ENCODE measurements at places on chromosomes 11 and 22.

- no peak for DNase-seq
Observed at GRCh38 chr11:117906126-117906525, 23.1 kb downstream of the TMPRSS13 start.

GRCh38 chr11:21144531-21144930, 475.1 kb downstream of the NELL1 start:
- no peak for DNase-seq

GRCh38 chr11:120932305-120932915, 91.5 kb upstream of the TBCEL start:
- DNase-seq = no peak

DNA sequence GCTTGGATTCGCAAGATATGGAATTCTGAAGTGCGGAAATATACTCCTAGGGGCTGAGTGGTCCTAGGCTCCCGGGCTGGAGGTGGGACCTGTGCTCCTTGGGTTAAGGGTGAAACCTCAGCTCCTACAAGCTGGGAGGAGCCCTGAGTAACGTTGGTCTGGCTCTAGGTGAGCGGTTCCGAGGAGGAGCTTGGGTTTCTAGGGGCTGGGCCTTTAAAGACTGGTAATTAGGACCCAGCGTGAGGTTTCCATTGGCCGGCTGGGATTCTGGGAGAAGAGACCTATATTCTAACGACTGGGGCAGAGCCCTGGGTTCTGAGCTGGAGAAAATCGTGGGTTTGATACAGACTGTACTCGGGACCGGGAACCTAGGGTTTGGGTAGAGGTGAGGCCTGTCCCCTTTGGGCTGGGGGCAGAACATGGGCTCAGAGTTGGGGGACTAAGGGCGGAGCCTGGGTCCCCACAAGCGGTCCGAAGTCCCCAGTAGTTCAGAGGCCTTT, 882 bp upstream of the MAP4K2 start:
- DNase-seq = no peak

DNA sequence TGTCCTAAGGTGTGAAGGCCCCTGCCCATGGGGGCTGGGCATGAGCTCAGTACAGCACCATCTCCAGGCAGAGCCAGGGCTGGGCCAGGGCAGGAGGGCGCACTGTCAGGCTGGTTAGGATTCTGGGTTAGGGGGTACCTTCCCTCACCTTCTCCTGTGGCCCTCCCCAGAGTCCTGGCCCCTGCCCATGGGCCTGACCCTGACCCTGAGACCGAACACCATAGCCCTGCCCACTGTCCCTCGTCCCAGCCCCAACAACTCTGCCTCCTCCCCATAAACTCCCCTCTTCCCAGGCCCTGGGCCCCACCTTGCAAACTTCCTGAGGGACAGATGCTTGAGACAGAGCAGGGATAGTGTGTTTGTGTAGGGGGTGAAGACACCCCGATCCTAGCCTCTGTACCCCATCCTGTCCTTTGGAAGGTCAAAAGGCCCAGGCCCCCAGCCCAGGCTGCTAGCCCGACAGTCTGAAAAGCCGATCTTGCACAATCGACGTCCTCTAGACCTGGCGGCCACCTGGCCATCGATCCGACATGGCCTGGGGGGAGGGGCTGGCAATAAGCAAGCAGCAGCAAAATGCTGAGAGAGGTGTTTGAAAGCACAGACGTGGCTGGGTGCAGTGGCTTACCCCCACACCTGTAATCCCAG, 2.7 kb upstream of the TMPRSS6 start:
- DNase-seq = no peak

DNA sequence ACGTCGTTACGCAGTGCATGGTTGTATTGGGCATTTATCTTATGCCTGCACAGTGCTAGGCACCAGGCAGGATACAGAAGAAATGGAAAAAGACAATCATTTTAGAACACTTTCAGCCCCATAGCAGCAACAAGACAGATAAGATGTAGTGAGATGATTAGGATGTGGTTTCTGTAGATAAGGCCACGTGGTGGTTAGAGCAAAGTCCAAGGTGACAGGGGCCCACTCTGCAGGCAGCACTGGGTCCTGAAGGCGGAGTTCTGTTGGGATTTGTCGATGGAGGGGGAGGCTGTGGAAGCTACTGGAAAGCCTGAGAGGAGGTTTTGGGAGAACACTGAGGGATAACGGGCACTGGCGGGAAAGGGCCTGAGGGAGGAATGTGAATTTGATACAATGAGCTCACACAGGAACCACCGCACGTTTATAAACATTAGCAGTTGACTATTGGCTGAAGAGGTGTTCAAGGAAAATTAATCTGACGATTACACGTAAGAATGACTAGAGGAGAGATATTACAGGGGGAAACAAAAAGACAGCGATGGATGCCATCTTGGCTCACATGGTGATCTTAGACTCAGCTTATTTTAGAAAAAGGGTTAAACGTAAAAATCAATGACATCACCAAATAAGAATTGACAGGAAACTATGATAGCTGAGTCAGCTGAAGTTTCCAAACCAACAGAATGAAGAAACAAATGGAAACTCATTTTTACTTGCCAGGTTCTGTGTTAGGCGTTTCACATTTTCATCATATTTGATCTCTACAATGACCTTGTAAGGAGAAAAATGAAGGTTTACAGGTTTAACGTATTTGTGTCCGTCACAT, 551.0 kb downstream of the OPCML start:
- DNase-seq = no peak

DNA sequence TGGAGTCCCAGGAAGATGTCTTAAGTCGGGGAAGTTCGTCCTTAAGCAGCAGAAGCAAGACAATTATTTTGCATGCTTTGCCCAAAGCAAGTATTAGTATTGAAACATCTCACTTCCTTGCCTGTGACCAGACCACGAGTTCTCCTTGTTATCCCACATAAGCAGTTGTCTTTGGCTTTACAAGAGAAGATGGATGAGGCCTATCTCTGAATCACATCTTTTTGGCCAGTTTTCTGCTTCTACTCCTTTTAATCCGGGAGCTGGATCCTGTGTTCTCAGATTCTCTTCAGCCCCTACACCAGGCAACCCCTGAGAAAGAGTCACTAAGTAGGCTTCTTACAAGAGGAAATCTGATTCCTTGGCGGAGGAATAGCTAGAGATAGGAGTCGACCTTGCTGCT, 2.1 kb downstream of the SYT9 start:
- DNase-seq = no peak

DNA sequence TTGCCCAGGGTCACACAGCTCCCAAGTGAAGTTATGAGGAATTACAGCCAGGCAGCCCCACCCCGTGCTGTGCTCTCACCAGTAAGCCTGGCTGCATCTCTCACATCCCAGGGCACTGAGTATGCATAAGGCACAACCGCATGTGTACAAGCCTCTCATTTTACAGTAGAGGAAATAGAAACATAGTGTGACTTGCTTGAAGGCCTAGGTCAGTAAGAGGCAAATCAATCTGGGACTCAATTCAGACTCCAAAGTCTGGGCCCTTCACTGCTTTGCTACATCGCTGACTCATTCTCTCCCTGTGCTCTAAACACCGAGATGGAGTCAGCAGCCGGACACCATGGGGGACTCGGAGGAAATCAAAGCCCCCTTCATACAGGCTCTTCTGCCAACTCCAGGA, 7.9 kb downstream of the ABTB2 start:
- DNase-seq = no peak

DNA sequence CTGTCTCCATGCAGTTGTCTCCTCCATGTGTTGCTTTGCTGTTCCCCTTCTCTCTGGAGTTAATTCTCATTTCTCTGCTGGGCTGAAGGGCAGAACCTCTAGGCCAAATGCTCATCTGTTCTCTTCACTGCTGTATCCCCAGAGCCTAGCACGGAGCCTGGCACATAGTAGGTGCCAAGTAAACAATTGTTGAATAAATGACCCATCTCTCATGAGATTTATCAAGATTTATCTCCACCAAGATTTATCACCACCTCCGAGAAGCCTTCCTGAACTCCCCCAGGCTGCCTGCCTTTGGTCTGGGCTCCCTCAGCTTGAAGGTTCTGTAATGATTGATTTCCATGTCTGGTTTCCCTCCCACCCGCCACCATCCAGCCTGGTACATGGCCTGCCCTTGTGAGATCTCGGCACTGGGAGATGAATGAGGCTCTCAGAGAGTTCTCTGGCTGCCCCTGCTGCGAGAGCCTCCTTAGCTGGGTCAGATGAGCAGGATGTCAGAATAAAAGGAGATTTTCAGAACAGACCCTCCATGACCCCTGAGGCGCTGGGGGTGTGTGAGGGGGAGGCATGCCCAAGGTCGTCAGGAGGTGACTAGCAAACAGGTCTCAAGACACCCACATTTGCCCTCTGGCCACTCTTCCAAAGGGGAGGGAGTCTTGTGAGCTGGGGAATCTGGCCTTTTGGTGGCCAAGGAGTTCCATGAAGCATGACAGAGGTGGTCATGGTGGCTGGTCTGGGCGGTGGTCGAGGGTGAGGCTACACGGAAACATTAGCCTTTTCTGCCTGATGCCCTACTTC, 2.4 kb upstream of the GDPD5 start:
- DNase-seq = no peak

DNA sequence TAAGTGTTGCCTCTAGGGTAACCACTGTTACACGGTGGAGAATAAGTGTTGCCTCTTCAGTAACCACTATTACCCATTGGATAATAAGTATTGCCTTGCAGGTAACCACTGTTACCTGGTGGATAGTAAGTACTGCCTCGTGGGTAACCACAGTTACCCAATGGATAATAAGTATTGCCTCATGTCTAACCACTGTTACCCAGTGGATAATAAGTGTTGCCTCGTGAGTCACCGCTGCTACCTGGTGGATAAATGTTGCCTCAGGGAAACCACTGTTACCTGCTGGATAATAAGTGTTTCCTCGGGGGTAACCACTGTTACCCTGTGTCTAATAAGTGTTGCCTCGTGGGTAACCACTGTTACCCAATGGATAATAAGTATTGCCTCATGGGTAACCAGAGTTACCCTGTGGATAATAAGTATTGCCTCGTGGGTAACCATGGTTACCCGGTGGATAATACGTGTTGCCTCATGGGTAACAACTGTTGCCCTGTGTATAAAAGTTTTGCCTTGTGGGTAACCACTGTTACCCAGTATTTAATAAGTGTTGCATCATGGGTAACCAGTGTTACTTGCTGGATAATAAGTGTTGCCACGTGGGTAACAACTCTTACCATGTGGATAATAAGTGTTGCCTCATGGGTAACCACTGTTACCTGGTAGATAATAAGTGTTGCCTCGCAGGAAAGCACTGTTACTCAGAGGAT, 12.3 kb upstream of the NXPE4 start:
- peak; percentile 87 for DNase-seq

GRCh38 chr11:86990031-86990430, 34.8 kb upstream of the FZD4 start:
- no peak for DNase-seq

GRCh38 chr22:29810216-29810615, 27.9 kb downstream of the ASCC2 start:
- DNase-seq = no peak

DNA sequence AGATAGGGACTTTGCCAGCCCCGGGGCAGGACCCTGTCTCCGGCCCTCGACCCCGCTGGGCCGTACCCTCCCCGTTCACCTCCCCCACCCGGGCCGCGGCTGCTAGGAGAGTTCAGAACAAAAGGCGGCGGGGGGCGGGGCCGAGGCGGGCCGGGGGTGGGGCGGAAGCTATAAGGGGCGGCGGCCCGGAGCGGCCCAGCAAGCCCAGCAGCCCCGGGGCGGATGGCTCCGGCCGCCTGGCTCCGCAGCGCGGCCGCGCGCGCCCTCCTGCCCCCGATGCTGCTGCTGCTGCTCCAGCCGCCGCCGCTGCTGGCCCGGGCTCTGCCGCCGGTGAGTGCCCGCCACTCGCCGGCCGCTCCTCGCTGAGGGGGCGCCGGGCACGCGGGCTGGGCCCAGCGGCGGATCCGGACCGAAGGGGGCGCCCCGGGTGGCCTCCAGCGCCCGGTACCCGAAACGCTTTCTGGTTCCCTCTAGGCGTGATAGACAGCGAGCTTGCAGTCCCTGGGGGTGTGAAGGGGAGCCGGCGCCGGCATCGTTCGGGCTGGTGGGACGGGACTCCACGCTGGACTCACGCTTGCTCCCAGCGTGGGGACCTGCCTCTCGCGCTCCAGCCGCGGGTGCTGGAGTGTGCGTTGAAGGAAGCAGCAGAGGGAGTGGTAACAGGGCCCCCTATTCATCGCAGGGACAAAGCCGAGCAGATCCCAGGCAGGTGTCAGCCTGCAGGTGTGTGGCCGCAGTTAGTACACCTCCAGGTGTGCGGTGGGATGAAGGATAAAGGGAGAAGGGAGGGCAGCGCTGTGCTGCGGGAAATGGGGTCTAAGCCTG, at the start of gene MMP11:
Gene MMP11 (plus strand): TSS at position 201 of the 825 bp plus-strand sequence. CDS start 22 bp downstream, at position 223.
- peak; percentile 58 for DNase-seq

DNA sequence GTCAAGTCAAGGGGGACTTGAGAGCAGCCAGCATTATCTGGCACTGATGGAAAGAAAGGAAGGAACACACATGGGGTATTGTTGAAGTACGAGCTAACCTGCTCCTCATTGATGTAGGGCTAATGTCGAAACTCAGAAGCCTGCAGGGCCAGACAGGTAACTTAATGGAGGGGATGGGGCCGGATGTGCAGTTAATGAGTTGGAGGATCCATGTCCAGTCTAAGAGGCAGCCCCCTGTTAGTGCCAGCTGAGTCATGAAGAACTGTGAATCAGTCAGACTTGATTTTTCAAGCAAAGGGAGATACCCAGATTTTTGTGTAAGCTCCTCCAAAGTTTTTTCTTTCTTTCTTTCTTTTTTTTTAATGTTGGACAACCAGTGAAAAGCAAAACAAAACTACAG, 65.6 kb downstream of the CECR2 start:
- no peak for DNase-seq

- DNase-seq = no peak
Observed at GRCh38 chr11:76636826-76637460, 33.6 kb downstream of the LRRC32 start.

GRCh38 chr22:34784056-34784455, 281.9 kb upstream of the ISX start:
- no peak for DNase-seq

DNA sequence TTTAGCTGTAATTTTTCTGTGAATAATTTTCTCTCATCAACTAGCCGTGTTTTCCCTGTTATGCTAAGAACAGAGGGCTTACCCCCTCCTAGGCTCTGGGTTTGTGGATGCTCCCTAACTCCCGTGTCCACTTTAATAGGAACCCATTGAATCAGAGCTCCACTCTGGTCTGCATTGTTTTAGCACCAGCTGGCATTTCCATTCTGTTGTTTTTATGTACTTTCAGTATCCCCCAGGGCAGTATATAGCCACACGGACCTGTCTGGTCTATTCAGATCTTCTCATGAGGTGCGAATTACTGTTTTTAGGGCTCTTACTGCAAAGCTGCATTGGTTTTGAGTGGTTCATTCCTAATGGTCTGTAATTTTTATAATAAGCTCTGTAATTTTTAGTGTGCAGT, 16.0 kb downstream of the POLD3 start:
- DNase-seq = no peak

DNA sequence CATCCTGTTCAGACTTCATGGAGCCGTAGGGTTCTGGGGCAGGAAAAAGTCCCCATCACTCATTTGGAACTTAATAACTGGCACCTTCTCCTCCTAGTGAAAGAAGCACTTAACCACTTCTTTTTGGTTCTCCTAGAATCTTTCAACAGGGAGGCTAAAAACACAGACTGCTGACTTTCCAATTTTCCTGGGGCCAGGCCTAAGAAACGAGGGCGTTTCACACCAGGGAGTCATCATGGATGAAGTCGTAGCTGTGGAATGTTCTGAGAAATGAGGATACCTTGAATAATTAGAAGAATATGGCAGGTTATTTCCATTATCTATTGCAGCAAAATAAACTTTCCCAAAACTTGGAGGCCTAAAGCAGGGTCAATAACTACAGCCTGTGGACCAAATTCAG, 26.0 kb upstream of the API5 start:
- no peak for DNase-seq

All from GM12865 (cell line).